ENCODE measurements at places on chromosomes 12 and 14.

DNA sequence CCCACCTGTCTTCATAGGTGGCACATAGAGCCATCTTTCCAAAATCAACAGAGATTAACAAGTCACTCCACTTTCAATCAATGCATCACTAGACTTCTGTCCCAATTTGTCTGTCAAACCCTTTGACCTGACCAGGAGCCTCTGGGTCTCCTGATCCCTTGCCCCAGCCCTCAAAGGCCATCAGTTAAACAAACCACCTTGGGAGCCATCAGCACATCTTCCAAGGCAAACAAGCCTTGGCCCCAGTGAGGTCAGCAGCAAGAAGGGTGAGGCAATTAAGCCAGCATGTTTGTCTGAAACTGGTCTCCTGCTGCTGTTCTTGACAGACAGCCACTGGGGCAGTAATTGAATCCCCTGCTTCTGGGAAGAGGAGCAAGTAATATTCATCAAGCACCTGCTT, 742.8 kb upstream of the TBX3 start:
- no peak for DNase-seq

- DNase-seq = no peak
Measured at GRCh38 chr12:70415987-70416386, 49.9 kb downstream of the KCNMB4 start.

- DNase-seq = no peak
Measured at GRCh38 chr12:31007153-31007495, 66.5 kb upstream of the DDX11 start.

DNA sequence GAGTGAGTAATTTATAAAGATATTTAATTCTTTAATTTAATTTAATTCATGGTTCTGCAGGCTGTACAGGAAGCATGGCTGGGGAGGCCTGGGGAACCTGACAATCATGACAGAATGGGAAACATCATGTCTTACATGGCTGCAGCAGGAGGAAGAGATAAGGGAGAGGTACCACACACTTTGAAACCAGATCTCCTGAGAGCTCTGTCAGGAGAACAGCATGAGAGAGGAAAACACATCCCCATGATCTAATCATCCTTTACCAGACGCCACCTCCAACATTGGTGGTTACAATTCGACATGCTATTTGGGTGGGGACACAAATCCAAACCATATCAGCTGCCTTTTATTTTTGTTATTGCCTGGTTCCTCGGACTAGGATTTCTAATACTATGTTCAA, 928.6 kb downstream of the TMEM121 start:
- no peak for DNase-seq

DNA sequence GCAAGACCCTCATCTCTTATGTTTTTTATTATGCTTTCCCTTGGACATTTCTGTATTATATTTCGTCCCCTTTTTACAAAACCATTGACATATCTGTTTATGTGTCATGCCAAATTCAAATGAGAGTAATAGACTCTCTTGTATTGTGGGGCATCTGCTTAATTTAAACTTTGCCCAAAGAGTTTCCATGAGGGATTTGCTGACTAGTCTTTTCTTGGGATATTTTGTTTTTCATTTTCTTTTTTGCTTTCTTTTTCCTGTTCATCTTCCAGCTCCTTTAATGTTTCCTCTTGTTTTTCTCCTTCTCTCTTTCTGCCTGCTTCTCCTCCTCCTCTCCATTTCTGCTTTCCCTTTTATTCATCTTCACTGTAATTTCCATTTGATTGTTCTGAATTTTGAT, 13.8 kb upstream of the ZNF26 start:
- DNase-seq = no peak

DNA sequence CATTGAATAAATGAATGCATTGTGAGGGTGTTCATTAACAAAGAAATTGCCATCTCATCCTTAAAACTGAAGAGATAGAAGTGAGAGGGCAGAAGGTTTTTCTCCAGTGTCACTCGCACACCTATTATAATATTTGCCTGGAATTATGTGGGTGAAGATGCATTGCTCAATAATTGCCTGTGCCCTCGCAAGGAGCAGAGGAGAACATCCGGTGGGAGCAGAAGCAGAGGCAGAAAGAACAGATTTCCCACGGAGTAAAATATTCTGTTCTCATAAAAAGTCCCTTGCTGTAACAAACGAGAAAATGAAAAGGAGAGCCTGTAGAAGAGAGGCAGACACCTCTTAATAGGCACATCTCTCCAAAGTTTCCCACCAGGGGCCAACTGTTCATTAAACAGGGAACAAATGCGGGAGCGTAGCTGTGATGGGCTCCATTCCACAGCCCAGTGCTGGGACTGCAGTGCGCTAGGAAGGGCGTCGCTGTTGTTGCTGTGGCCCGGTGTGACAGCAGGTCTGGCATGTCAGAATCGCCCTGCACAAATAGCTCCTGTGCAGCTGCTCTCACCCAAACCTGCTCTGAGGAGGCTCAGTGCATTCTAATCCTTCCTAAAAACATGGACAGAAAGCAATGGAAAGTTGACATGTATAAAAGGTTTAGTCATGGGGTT, 359.8 kb downstream of the APAF1 start:
- no peak for DNase-seq

GRCh38 chr14:22572562-22573058, 16.4 kb downstream of the DAD1 start:
- DNase-seq = no peak

DNA sequence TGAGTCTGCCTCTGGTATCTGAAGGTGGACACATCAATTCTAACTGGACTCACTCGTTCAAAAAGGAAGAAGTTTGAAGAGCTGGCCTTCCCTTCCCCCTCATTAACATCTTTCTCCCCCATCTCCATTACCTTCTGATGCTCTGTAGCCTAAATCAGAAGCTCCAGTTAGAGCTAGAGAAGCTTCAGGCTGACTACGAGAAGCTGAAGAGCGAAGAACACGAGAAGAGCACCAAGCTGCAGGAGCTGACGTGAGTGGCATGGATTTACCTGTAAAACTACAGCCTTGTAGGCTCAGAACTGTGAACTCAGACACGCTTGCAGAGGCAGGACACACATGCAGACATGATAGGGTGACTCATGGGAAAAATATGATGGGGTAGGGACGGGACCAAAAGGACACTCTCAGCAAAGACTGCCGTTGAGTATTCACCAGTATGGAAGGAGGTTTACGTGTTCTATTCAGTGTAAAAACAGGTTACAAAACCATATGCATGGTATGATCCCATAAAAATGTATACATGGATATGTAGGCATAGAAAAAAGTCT, 14.3 kb upstream of the PIP4K2C start:
- DNase-seq = no peak

- no peak for DNase-seq
Measured at GRCh38 chr14:52458721-52459085, 93.6 kb downstream of the TXNDC16 start.

GRCh38 chr14:95523051-95523814, 6.8 kb upstream of the SYNE3 start:
- DNase-seq = peak; percentile 59

DNA sequence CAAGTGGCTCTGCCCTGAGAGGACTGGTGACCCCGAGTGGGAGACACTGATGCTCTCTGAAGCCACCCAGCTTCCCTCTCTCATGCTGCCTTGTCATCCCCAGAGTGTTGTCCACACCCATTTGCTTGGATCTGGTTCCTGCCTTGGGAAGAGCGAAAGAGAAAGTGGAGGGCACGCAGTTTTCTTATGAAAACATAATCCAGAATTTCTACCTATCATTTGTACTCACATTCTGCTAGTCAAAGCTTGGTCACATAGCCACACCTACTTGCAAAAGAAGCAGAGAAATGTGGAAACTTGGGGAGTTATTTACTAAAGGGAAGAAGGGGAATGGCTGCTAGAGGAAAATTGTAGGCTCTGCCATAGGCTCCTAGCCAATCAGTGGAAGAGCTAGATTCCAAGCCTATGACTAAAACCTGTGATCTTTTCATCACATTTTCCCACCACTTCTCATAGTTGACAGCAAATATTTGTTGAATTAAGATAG, 326.3 kb downstream of the ZFP36L1 start:
- DNase-seq = no peak

GRCh38 chr12:14691560-14691959, 4.8 kb downstream of the GUCY2C start:
- DNase-seq = no peak

GRCh38 chr12:95815632-95816212, 25.2 kb upstream of the NTN4 start:
- no peak for DNase-seq

DNA sequence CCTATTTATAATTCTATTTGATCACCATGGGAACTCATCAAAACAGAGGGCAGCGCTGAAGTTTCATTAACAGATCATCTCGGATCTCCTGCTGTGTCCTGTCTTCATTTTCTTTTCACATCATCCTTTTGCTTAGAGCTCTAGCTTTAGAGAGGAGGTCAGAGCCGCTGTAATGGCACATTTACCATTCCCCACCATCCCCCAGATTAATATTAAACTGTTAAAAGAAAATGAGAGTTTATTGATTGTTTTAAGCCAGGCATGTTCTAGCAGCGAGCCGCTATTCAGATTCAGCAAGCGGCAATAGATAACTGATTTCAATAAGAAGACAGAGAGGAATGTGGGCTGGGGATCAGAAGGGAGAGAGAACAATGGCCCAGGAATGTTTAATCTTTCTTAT, 308.8 kb downstream of the EGLN3 start:
- DNase-seq = no peak

GRCh38 chr14:38250331-38250730, 5.6 kb downstream of the CLEC14A start:
- DNase-seq = no peak
